Chondrocyte (in vitro differentiated cells): ENCODE measurements at places on chromosomes 7 and 10.

- no peak for DNase-seq
Measured at GRCh38 chr7:51256209-51256781, 60.3 kb downstream of the COBL start.

DNA sequence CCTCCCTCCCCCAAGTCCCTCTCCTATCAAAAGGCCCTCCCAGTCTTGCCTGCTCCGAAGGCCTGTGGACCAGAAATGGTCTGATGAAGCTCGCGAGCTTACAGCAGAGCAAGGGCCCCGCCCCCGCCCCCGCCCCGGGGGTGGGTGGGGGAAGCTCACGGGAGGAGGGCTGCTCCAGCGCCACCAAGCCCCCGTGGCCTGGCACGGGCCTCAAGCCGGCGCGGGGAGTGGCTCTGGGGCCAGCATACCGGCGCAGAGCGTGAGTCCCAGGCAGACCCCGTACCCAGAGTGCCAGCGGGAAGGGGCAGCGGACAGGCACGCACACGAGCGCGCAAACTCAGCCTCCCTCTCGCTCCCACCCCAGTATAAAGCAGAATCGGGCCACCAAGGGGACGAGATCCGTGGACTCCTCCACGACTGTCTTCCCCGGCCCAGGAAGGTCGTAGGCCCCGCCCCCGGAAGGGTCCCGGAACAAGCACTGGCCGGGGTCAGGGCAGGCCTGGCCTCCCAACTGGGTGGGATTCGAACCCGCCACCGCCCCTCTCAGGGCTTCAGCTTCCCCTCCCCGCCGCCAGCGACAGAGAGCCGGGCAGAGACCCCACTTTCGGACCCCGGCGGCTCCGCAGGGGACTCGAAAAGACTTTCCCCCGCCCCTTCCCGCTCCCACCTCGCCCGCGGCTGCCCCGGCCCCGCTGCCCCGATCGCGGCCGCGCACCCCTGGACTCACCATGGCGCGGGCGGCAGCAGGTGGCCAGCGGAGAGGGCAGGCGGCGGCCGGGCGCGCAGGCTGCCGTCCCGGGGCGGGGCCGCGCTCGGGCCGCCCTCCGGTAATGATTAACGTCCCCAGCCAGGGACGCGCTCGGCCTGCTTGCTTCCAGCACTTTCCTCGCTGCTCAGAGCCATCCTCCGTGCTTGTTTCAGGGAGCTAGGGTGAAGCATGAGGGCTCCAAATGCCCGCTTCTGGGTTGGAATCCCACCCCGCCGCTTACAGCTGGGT lies at the start of gene PCBD1:
Gene PCBD1 (minus strand): TSS at position 762 of the 997 bp plus-strand sequence. CDS start 32 bp downstream, at position 730.
- no peak for DNase-seq

- no peak for DNase-seq
Measured at GRCh38 chr7:85781606-85782005, 594.8 kb upstream of the SEMA3D start.

DNA sequence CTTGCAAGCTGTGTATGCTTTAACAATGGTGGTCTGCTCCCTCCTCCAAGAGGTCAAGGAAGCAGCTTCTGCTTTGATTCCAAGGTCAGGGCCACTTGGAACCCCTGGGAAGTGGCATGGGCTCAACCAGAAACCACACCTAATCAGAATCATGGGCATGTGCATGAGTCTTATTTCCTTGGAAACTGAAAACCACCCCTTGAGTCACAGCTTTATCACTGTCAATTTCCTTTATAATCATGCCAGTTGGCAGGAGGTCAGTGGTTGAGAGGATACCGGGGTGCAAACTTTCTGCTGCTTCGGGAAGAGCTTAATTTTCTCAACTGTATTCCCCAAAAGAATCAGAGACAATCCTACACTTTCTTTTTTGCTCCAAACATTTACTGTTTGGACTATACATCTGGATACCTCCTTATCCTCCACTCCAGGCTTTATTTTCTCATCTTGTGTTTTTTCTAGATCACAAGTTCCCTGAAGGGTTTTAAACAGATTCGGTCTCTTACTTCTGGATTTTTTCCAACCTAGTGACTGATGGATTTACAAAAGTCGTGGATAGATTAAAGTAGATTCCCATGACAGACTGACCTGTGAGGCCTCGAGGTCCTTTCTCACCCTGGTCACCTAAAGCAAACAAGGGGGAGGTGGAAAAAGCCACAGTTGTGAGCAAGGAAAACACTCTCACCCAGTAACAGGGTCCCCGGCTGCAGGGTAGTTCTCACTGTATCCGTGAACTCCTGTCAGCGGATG lies 36.0 kb downstream of the COL17A1 start:
- DNase-seq = no peak

DNA sequence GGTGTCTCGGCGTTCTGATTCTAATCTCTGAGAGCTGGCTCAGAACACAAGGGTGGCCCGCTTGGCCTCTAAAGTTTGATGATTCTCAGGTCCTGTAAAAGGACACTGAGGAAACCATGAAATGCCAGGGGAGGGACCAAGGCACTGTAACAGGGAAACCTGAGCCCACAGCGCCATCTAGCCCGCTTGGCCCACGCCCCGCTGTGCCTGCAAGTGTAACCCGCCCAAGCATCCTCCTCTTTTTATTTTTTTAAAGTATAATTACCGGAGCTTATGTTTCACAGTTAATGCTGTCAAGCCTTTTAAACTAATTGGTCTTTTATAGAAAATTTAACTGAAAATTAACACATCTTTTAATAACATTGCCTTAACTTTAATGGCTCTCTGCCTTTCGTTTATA lies 734.7 kb downstream of the KCNMA1 start:
- DNase-seq = no peak

- DNase-seq = no peak
Measured at GRCh38 chr10:118873738-118874105, 119.0 kb upstream of the CACUL1 start.

DNA sequence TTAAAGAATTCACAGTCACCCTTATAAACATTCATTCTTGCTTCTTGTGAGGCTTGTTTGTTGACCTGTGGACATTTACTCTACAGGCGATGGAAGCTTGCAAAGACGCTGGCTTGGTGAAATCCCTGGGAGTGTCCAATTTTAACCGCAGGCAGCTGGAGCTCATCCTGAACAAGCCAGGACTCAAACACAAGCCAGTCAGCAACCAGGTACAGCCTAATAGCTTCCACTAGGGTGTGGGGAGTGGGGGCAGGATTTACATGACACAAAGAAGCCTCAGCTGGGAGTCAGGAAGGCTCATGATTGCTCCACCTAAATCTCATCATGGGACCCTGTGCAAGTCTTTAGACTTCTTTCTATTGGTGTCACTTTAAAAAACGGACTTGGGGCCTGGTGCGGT lies 29.0 kb downstream of the AKR1D1 start:
- no peak for DNase-seq

- no peak for DNase-seq
Measured at GRCh38 chr7:78780560-78780959, 672.9 kb downstream of the MAGI2 start.

DNA sequence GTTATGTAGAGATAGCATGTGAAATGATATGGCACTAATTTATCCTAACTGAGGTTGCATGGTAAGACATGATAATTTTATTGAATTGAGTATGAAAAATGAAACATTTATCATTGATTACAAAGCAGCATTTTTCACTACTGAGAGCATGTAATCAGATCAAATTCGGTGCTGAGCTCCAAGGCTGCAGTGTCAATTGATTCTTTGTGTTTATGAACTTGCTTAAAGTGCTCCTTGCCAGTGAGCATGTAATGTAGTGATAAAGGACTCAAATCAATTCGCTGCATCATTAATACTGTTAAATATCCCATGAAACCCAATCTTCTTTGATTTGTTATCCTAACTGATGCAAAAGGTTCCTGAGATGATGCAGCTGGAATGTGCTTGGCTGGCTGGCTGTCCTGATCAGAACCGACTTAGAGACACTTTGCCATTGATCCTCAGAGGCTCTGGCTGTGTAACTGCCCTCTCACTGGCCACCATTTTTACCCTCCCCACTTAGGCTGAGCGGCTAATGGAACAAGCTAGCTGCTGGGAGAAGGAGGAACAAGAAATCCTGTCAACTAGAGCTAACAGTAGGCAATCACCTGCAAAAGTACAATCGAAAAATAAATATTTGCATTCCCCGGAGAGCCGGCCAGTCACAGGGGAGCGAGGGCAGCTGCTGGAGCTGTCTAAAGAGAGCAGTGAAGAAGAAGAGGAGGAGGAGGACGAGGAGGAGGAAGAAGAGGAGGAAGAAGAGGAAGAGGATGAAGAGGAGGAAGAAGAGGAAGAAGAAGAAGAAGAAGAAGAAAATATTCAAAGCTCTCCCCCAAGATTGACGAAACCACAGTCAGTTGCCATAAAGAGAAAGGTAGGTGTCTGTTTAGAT lies 89.8 kb upstream of the SAMD8 start:
- DNase-seq = no peak

DNA sequence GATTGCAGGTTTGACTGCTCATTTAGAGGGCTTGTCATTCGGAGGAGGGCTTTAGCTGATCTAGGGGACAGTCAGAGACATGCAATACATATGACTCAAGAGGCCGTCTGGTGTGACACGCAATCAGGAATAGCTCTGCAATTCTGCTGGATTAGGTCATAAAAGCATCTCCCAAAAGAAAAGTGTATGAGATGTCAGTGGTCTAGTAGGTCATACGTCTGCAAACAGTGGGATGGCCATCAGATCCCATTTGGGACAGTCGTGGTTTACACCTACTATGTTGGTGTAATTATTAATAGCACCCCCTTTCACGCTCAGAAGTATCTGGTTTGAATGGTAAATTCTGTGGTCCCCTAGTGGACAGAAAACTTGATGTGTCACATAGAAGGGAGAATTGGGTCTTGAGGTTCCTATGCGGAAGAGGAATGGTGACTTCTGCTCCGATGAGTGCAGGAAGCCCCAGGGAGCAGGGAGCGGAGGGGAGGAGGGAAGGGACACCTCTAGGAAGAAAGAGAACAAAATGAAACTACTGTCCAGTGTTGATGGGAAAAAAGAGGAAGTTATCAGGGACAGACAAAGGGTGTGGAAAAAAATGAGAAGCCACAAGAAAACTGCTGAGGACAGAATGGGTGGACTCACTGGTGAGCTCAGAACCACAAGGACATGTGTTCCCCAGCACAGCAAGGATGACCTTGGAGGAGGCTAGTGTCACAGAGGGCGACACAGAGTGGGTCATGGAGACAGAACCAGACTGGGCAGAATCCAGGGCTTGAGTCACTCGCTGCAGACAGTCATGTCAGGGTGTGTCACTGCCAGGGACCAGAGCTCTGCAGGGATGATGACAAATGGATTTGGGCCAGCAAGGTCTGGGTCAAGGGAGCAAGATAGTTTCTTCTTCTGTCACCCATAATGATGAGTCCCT lies 59.9 kb downstream of the MAP3K8 start:
- no peak for DNase-seq

DNA sequence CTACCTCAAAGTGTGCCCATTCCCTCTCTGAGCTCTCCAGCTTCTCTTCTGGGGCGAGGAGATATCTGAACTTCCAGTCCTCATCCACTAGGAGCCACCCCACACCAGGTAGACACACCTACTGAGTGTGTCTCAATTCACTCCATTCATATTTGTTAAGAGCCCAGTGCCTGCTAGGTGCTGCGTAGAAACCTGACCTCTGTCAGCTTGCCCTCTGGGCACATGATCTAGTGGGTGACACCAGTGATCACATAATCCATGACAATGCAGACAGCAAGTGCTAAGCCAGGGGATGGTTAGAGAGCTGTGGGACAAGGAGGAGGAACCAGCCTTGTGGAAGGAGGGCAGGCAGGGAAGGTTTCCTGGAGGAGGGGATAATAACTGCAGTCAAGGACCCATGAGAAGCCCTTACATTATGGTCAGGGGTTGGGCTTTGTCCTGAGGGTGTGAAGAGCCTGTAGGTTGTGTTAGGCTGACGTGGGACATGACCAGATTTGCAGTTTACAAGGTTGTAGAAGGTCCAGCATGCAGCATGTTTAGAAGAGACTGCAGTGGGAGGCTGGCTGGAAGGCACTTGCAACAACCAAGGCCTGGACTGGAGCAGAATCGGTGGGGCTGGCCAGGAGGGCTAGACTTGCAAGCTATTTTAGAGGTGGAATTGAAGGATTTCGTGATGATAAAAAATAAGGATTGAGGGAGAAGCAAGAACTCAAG lies 81.8 kb downstream of the COL13A1 start:
- no peak for DNase-seq

DNA sequence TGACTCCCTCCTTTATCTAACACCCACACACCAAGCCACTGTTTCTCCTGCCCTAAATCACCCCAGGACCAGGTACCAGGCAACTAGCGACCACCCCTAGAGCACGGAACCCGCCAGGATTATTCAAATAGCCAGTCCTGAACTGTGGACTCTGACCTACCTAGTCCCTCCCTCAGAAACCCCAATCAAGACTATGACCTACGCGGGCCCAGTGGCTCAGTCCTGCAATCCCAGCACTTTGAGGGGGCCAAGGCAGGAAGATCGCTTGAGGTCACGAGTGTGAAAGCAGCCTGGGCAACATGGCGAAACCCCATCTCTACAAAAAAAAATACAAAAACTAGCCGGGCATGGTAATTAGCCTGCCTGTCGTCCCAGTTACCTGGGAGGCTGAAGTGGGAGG lies 232.8 kb upstream of the FOXK1 start:
- no peak for DNase-seq

GRCh38 chr10:72418679-72419078 lies 64.0 kb upstream of the DNAJB12 start:
- no peak for DNase-seq

- no peak for DNase-seq
Measured at GRCh38 chr7:21256310-21256877, 171.5 kb upstream of the SP4 start.

- no peak for DNase-seq
Measured at GRCh38 chr10:16234916-16235315, 201.9 kb upstream of the PTER start.

- DNase-seq = no peak
Measured at GRCh38 chr7:136528329-136528728, 340.1 kb upstream of the CHRM2 start.

DNA sequence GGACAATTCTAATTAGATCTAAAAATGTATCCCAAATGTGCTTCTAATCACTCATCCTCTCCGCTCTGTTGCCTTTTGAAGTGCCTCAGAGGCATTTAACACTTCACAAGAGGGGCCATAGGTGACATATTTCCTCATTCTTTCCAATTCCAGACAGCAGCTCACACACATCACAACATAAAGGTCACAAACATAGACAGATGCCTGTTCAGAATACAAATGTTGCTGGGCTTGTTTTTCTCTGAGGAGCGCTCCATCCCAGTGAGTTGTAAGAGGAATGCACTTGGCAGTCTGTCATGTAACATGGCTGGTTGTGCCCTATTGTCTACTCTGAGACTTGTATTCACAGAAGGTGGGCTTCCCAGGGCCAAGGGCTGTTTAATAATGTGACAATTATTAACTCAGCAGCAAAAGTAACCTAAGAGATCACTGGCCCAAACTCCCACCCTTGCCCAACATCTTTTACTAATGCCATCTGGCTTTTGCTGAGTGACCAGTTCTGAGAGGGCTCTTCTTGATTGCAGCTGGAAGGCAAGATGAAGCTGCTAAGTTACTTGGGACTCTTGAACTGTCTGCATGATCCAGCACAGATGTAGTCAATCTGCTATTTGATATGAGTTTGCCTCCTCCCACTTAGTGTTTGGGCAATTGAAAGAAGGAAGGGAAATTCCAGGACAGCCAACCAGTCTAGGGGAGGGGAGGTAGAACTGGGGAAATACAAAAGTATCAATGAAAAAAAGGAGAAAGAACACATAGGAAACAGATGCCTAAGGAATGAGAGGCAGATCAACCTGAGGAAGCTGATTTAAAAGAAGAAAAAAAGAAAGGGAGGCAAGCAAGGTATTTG lies 13.6 kb downstream of the PON2 start:
- DNase-seq = no peak
